BJ (cell line): ENCODE measurements at places on chromosomes 4 and X.

GRCh38 chrX:142663330-142664095 is 362.2 kb upstream of the SPANXN4 start:
- DNase-seq = no peak

- DNase-seq = peak; percentile 41
Observed at GRCh38 chr4:156830351-156830750, 141.2 kb downstream of the PDGFC start.

DNA sequence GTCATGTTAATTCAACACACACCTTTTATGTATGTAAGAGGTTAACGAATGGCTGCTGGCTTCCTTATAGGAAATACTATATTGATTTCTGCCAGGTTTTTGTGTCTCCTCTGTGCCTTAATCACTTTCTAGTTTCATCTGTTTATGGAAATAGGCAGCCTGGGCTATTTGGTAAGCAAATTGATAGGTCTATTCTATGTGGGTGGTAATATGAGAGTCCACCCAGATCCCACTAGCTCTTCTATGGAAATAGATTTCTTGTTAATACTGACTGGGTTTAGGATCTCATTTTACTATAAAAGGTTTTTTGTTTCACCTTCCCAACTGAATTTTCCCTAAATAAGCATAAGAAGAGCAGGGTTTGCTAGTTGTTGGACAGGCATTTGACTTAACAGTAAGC is 4.1 kb downstream of the BMX start:
- no peak for DNase-seq

GRCh38 chr4:169184236-169184635 is 86.5 kb downstream of the SH3RF1 start:
- DNase-seq = no peak

- no peak for DNase-seq
Observed at GRCh38 chrX:128717635-128718578, 665.7 kb upstream of the ACTRT1 start.

DNA sequence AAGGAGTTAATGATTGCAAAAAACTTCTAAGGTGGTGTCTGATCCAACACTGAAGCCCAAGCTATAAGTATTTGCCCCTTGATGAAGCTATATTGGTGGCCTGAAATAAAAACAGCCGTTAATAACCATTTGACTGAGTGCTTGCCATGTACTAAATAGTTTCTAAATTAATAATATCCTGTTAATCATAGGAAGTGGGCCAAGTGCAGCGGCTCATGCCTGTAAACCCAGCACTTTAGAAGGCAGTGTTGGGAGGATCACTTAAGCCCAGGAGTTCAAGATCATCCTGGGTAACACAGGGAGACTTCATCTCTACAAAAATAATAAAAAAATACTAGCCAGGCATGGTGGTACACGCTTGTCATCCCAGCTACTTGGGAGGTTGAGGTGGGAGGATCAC is 8.3 kb downstream of the NDP start:
- DNase-seq = no peak

DNA sequence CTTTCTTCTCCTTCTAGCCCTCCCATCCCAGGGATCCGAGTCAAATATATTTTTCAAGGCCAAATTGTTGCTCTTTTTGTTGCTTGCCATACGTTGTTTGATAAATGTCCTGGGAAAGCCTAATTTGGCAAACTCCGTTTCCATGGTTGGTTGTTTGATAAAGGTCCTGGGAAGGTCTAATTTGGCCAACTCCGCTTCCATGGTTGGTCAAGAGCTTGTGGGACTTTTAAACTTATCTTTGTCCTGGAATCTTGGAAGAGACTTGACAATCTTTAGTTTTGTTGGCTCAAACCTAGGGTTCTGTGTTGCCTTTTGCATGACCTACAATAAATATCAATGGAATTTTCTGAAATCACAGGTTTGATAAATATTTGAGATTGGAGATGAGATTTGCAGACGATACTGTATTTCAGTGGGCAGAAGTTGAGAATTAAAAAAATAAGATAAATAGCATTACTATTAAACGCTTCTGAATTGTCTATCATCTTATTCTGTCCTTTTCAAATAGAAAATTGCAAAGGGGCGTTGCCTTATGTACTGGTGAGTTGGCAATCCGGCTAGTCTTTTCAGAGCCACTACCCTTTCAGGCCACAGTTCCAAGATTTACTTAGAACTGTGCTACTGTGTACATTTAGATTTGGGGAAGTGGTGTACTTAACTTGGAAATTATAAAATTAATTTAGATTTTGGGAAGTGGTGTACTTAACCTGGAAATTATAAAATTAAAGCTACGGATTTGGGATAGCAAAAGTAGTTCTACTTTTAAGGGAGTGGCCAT is 804 bp downstream of the OSTC start:
- no peak for DNase-seq

DNA sequence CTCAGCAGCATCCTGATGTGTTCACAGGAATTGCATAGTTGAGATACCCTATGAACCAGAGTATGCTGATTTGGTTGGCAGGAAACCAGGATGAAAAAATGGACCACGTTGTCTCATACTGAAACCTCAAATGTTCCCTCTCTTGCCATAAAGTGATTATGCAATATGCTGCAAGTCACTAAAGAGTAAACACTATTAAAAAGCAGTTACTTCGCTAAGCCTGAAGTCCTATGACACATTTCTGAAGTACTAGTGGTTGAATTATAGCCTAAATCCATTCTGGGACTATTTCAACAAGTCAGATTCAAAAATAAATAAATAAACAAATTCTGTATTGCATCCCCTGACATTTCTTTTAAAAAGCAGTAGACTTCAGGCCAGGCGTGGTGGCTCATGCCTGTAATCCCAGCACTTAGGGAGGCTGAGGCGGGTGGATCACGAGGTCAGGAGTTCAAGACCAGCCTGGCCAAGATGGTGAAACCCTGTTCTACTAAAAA is 106.0 kb upstream of the NAP1L5 start:
- peak; percentile 83 for DNase-seq

GRCh38 chrX:10118530-10118929 is 38.2 kb upstream of the CLCN4 start:
- no peak for DNase-seq

- no peak for DNase-seq
Observed at GRCh38 chr4:162793571-162793970, 373.1 kb downstream of the NAF1 start.

DNA sequence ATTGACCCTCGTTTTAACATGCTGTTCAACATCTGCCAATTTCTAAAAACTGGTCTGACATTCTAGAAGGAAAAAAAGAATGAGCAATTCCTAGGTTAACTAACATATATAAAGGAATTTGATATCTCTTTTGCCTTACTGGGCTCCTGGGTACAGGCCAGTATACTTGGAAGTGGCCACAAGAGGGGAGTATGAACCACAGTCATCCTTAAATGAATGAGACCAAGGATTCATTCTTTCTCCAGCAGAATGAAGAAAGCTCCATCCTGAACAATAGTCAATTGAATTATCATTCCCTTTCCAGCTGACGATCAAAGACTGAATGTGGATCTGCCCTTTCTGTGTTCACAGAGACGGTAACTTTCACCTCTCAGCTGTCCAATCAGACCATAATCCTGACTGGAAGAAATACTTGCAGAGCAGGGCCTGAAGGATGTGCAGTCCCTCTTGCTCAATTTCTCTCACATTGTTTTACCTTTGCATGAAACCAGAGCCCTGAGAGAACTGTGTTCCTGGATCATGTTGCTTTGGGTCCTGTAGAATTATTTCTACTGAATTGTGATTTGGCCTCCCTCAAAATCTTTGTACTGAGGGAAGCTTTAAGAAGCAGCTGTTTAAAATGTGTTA is 14.8 kb upstream of the SPARCL1 start:
- no peak for DNase-seq

GRCh38 chr4:73251384-73251783 is 7.2 kb downstream of the ANKRD17 start:
- DNase-seq = no peak

GRCh38 chrX:23819385-23820234 is 36.6 kb downstream of the SAT1 start:
- no peak for DNase-seq

DNA sequence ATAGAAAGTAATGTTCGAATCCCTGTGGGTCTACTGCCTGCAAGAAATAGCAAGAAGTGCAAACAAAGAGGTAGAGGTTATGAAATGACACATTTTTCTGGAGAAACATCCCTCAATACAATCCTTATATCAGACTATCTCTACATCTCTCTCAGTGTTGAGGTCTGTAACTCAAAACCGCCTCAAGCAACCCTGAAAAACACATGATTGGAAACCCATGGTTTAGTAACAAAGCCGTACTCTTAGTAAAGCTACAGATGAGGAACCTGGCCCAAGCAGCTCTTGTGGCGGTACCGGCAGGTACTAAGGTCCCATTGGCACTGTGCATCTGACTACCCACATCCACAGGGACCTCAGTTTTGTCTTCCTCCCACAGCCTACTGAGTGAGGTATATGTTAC is 53.9 kb downstream of the IRF2 start:
- no peak for DNase-seq

DNA sequence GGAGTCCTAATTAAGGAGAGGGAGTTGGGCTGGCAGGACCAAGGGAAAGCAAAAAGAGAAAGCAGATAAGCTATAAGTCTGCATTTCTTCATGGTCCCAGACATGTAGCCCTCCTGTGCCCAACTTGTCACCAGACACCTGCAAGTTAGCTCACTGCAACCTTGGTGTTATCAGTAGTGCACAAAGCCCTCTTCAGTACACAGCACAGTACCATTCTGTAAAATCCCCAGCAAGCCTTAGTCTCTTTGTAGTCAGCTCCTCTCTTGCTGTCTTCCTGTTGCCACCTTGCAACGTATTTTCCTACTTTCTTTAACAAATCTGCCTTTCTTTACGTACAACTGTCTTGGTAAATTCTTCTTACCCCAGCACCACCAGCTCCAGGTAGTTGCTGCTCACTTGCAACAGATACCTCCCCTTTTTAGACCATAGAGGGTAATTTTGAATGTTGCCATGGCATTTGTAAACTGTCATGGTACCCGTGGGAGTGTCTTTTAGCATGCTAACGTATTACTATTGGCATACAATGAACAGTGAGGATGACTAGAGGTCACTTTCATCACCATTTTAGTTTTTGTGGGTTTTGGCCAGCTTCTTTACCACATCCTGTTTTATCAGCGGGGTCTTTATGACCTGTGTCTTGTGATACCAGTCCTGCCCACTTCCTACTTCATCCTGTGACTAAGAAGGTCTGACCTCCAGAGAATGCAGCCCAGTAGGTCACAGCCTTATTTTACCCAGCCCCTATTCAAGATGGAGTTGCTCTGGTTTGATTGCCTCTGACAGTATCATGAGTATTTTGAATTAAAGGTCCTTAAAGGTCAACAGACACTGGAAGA is 28.3 kb upstream of the AP1S2 start:
- no peak for DNase-seq

DNA sequence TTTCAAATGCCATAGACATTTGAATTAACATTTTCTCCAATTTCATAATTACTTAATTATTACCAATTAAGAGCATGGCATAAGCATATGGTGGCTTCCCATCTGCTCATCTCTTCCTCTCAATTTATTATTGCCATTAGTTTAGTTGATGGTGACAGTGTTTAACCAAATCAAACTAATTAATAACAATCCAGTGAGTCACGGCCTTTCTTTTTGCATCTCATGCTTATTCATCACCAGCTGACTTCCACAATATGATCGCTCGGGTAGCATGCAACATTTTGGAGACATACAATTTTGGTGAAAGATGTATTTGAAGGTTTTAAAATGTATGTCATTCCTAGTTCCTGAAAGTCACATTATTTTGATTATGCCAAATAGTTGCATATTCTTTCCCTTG is 172.8 kb upstream of the TACR3 start:
- DNase-seq = no peak
